A172 (cell line): ENCODE measurements at places on chromosomes 6 and 20. TPM values are rescaled to one million over a fixed set of nuclear protein-coding genes. Genes with fewer than 3 reads are reported as not detected.

SRMS gene
- total RNA-seq, result not detected in 2 replicates

DNA sequence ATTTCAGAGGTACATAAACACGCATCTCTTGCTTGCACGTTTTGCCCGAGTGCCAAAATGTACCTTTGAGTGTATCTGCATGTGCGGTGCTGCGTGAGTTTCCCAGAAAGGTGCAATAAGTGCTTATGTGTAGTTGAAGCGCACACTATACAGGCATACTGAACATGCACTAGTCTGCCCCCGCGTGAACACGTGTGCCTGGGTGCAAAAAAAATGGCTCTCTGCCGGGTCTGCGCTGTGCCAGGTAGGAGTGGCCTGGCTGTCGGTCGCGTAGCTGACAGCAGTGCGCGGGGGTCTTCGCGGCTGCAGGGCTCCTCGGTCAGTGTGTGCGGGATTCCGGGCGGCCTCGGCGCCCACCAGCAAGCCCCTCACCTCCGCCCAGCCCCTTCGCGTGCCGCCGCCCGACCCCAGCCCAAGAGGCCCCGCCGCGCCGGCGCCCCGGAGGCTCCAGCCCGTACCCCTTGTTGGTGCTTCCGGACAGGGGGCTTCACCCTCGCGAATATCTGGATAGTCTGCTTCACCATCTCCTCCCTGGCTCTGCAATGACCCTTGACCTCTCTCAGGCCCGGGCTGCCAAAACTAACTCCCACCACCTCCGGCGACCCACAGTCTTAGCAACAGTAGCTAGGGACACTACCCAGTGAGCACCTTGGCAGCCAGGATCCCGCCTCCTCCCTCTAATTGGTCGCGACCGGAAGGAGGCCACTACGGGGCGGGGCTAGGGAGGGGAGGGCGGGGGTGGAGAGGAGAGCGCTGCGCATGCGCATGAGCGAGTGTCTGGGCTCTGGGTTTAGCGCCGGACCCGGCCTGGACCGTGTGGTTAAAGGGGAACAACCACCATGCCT is at the start of gene KIF6:
Gene KIF6 (minus strand): TSS at position 622 of the 845 bp plus-strand sequence. CDS start 98 bp downstream, at position 524.
- DNase-seq, result no peak

DNA sequence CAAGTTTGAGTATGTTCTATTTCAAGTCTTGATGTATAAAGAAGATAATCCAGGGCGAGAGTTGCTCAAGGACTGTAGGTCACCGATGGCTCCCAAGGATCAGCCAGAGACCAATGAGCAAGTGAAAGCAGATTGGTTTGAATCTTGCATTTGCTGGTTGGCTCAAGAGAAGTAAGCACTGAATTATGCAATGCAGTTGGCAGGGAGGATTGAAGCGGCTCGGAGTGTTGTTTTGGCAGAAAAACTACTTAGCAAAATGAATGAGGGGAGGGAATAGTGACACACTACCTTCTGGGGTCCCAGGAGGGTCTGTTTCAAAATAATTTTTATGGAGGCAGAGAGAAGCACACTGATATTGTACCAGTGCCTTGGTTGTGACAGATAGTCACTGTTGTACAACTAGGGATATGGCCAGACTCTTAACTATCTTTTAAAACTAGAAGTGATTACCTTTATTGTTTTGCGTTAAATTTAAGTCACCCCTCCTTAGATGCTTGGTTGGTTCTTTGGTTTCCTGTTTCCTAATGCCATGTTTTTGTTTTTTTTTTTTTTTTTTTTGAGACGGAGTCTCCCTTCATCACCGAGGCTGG is 15.7 kb downstream of the SASH1 start:
- DNase-seq, result no peak

DNA sequence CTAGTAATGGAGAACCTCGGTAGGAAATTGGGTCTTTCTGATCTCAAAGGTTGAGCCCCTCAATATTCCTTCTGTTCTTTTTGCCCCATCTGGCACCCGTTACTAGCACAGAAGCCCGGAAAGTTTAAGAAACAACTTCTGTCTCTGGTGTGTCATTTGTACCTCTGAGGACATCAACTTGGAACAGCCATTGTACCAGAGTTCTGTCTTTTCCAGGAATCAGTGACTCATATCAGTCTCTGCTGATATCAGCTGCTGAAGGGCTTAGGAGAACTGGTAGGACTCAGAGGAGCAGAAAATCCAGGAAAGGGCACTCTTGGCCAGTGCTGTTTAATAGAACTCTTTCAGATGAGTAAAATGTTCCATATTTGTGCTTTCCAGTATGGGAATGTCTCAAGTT is 78.3 kb upstream of the CHD6 start:
- peak; percentile 12 for DNase-seq

GRCh38 chr6:112362027-112362795 is 15.1 kb downstream of the RFPL4B start:
- no peak for DNase-seq

DNA sequence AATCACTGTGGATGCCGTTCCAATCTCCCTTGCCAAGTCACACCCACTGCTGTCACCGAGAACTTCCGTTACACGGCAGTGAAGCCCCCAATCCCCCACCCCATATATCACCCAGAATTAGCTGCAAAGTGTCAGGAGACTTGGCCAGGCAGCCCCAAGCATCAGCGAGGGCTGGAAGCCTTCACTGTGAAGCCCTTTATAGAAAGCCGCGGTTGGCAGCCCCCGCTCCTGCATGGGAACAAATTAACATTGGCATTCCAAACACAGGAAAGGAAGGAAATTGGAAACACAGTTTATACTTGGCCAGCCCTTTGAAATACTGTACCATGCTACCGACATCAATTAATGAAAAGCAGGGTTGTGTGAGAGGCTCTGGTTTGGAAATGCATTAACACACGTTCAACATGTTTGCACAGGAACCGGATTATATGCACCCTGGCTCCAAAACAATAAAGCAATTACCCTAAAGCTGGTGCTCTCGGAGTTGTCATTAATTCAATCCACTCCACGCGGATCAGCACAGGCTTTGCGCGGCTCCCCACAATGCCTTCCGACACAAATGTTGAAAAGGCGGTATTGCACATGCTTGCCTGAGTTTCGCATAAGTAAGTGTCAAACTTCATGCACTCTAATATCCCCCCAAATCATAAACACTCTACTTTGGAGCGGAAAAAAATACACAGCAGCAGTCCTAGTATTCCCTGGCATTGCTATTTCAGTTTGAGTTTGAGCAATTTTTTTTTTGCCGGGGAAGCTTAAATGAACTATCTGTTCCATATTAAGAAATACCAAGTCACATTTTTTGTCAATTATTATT is 7.1 kb downstream of the BMP7 start:
- DNase-seq, result no peak

RAD21L1 gene
- total RNA-seq, result 0.07 and 0.90 TPM in 2 replicates

- DNase-seq, result no peak
Observed at GRCh38 chr6:148884461-148884860, 137.6 kb downstream of the UST start.

DNA sequence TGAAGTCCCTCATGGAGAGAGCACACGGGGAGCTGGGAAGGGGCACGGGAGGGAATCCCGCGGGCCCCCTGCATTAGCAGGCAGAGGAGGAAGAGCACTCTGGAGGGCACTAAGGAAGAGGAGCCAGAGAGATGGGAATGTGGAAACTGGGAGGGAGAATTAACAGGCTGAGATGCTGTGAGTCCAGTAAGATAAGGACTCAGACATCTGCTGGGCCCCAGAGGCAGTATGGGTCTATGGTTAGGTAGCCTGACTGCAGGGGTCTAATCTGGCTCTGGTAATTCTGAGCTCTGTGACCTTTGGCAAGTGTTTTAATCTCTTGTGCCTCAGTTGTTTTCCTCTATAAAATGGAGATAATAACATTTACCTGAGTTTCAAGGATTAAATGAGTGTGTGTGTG is 15.7 kb upstream of the SRSF3 start:
- DNase-seq, result no peak

- DNase-seq, result peak; percentile 8
Observed at GRCh38 chr6:159842035-159842434, 42.0 kb downstream of the PNLDC1 start.

GRCh38 chr6:169250660-169251059 is 3.0 kb downstream of the THBS2 start:
- peak; percentile 88 for DNase-seq

DNA sequence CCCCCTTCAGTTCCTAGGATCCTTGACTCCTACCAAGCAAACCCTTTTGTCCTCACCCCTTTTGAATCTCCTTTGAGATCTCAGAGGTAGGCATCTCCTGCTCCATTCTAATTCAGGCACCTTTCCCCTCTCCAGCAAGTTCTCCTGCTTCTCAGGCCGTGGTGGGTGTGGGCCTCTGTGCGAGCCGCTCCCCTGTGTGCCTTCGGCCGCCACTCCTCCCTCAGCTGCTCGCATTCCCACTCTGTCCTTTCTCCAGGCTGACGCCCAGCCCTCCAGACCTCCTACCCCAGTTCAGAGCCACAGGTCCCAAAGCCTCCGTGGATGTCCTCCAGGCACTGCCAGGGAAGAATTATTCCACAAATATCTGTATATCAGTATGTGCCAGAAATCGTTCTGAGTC is 19.7 kb upstream of the RPS6KA2 start:
- no peak for DNase-seq

DNA sequence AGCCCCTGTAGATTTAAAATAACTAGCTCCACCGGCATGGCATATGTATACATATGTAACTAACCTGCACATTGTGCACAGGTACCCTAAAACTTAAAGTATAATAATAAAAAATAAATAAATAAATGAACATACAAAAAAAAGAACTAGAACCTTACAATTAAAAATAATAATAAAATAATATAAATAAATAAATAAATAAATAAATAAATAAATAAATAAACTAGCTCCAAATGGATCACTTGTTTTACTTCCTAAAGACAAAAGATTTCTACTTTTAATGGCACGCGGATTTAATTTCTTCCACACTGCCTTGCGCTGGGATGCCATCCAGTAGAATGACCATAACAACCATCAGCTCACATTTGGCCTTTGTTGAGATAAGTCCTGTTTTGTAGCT is 141.0 kb upstream of the NRSN1 start:
- no peak for DNase-seq

MACROD2 gene
- 0.02 and 0.46 TPM in 2 replicates for total RNA-seq
